ENCODE measurements at places on chromosomes 7 and 10.

GRCh38 chr7:102875700-102876295 lies 37.0 kb upstream of the LRRC17 start:
- DNase-seq = no peak

DNA sequence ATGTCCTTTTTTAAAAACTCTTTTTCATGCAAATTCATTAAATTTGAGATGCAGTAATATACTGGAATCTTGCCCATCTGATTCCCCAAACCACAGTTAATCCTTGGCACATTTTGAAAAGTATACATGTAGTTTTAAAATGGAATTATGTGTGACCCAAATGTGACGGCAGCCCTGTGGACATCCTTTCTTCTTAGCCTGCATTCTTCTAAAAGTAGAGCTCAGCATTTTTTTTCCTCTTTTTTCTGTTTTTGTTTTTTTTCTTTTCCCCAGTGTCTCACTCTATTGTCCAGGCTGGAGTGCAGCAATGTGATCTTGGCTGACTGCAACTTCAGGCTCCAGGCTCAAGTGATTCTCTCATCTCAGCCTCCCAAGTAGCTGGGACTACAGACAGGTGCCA lies 338.9 kb downstream of the GALNT17 start:
- DNase-seq = no peak

- no peak for DNase-seq
Measured at GRCh38 chr7:139897422-139898090, 68.5 kb downstream of the TBXAS1 start.

DNA sequence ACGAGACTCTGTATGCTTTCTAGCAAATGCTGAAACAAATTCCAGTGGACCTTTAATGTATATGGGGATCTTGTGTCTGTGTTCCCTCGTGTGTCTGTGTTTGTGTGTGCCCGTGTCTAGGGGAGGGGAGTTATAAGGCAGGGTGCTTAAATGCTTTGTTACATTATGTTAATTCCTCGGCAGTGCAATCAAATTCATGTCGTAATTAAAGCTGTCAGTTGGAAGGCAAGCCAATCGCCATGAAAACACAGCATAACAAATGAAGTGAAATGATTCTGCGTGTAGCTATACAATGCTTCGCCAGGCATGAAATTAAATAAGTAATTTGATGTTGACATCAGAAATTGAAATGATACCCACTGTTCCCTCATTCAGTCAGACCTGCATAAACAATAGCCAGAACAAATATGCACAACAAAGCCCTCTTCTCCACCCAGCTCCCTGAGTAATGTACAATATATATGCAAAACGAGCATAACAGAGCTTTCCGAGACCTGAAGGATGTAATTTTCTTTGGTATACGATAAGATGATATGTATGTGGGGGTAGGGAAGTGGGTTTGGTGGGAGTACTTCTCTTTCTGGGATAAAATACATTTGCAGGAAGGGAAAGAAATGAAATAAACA lies 534.1 kb downstream of the AUTS2 start:
- no peak for DNase-seq

GRCh38 chr10:1272079-1272776 lies 216.0 kb downstream of the WDR37 start:
- no peak for DNase-seq

Data from liver (tissue), 10 donors.